ENCODE measurements at places on chromosomes 16 and 17.

DNA sequence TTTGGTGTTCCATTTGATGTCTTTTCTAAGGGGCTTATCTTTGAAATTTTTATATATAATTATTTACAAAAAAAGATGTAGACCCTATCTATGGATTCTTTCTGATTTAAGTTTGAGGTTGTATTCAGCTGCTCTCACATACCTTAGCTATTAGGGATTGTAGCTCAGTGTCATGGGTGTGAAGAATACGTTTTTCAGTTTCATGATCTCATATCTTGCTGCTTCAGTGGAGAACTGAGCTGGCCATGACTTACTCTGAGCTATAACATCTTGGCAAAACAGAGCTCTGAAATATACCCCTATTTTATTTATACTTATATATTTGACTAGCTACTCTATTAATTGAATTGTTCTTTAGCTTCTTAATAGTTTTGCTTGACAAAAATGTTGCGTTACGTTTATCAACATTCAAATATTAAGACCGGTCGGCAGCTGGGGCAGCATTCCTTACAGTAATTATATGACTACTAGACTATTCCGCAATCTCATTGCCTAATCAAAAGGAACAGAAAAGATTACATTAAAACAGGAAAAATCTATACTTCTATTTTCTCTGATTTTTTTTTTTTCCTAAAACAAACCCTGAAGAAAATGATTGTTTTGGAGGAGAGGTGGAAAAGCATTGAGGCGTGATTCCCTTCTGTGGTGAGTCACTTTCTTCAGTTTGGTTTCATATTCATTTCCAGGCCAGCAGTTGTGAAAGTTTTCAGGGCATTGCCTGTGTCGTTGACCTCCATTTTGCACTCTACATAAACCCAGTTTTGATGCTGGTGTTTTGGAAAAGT is 24.1 kb upstream of the KRT24 start:
- no peak for DNase-seq

- DNase-seq, result no peak
Observed at GRCh38 chr16:56844056-56844455, 21.0 kb upstream of the SLC12A3 start.

DNA sequence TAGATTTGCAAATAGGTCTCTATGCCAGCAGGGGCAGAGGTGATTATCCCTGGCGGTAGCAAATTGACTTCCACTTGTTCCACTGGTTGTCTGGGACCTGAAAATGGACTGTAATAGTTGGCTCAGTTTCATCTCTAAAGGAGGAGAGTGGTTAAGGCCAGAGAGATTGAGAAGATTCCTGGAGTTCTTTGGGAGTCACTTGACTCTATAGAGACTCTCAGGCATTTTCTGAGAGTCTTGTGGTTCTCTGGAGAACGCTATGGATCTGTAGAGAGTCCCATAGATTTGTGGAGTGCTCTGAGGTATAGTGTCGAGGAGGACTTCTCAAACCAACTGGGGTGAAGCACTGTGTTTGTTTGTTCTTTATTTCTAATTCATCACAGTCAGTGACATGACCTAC is 8.9 kb upstream of the PMP22 start:
- no peak for DNase-seq

DNA sequence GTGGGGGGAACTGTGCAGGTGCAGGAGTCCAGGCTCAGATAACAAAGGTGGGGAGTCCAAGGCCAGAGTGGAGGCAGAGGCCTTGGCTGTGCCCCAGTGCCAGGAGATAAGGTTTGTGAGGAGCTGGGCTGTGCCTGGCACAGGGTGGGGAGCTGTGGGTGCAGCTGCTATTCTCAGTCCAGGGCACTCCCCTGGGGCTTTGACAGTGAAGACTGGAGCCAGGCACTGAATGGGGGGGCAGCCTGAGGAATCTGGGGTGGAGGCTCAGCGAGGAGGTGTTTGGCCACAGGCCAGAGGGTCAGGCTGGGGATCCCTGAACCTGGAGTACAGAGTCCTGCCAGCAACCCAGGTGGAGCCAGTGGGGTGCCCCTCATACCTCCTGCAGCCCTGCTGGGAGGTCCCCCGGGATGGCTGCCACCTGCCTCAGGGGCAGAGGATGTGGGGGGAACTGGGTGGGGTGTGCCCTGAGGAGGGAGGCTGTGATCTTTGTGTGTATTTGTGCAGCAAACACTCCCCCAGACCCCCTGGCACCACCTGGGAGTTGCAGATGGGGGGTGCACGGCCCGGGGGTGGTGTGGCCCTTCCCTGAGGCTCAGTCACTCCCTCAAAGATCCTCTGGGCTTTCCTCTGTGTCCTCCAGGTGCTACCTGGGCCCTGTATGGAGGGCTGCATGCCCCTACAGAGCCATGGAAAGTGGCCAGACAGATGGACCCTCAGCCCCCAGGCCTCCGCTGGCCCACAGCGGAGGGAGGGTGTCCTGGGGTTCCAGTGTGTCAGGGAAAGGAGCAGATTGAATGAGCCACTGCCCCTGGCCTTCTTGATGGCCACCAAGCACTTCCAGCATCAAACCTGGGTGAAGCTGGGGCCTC is 44.5 kb upstream of the SMPD3 start:
- DNase-seq, result no peak

- DNase-seq, result no peak
Observed at GRCh38 chr16:31474173-31474714, 2.3 kb downstream of the TGFB1I1 start.

DNA sequence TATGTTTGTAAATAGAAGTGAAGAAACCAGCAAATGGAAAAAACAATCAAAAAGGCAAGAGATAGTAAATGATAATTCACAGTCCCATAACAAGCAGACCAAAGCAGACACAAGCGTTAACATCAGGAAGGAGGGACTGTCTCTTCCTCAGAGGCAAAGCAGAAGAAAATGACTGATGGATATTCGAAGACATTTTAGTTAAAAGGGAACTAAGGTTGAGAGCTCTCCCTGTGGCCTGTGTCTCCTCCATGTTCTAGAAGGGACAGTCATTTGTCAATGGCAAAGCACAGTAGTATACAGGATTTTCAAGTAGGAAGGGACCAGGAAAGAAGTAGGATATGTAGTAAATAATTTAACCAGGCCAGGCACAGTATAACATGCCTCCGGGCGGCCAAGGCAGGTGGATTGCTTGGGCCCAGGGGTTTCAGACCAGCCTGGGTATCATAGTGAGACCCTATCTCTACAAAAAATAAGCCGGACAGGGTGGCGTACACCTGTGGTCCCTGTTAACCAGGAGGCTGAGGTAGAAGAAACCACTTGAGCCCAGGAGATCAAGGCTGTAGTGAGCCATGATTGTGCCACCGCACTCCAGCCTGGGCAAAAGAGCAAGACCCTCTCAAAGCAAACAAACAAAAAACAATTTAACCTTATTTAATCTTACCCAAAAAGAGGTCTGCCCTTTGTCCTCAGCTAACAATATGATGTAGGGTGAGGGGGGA is 3.7 kb downstream of the ZDHHC7 start:
- no peak for DNase-seq

GRCh38 chr17:45828171-45828570 is 16.5 kb upstream of the SPPL2C start:
- DNase-seq, result no peak

DNA sequence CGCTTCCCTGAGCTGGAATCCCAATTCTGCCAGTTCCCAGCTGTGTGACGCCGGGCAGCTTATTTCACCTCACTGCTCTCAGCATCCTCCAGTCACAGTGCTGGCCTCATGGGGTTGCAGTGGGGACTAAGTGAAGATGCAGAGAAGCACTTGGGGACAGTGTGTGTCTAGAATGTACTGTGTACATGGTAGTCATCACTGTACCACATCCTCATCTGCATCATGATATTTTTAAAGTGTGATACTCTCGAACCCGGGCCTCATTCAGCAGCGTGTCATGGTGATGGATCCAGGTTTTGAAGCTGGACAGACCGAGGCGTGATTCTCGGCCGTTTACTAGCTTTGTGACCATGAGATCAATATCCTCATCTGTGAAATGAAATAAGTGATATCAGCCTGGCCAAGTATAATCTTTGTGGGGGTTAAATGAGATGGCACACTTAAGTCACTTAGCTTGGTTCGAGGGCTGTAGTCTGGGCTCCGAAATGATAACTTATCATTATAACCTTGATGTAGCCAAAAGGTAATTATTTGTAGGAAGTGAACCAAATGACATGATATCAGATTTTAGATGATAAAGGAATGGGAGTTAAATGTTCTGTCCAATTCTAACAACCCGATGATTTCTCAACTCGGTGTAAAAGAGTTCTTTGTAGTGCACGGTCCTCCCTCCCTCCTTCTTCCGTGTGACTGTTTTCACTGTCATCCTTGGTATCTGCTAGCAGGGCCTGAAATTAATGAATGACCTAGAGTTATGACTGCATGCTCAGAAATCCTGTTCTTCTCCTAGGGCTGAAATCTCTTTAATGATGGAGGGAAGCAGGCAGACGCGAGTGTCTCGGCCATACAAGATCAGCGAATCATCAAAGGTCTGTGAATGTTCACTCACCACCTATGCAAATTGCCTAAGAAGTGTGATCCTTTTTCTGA is 2.0 kb downstream of the KLHL36 start:
- DNase-seq, result no peak

DNA sequence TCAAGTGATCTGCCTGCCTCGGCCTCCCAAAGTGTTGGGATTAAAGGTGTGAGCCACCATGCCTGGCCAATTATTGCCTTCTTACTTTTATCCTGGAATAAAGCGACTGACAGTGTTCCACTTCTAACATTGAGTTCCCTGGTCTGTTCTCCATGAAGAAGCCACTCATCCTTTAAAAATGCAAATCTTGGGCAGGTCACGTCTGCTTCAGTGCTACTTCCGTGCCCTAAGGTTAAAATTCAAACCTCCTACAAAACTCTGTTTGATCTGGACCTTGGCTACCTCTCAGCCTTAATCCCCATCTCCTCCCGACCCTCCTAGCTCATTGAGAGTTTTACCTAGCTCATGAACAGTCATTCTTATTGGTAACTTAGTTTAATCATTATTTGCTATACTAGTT is 9.6 kb upstream of the SHISA9 start:
- no peak for DNase-seq

DNA sequence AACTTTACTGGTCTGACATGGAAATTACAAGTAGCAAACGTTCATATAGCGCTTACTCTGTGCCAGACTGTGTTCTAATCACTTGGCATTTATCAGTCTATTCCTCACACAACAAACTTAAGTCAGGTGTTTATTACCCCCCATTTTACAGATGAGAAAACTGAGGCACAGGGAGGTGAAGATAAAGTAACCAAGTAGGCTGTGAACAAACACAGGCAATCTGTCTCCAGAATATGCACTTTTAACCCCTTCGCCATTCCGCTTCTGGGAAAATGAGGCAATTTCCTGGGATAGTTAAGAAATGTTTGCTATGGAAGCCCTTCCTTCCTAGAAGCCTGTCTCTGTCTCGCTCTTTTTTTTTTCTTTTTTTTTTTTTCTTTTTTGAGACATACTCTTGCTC is 12.2 kb upstream of the CXCL16 start:
- no peak for DNase-seq

DNA sequence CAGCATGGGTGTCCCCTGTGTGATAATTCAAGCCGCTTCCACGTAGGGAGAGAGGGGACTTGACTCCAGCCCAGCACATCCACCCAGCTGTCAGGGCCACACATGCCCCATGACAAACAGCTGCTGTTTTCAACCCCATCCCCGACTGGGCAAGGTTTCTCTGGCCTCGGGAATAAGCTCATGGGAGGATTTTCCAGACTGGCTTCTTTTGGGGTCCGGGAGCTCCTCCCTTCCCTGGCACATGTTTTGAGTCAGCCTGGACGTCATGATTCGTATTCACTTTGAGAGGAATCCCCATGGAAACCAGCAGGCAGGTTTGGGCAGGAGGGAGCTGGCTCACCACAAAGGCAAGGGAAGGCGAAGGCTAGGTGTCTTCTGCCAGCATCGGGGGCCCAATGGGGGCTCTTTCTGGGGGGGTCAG is 156.4 kb downstream of the CMIP start:
- no peak for DNase-seq

GRCh38 chr17:55487695-55488432 is 23.4 kb downstream of the SMIM36 start:
- no peak for DNase-seq

GRCh38 chr17:10031606-10032005 is 126.5 kb upstream of the RCVRN start:
- no peak for DNase-seq

- DNase-seq, result no peak
Observed at GRCh38 chr16:55540221-55540620, 26.3 kb upstream of the CAPNS2 start.
